Hair follicular keratinocyte (primary cell): ENCODE measurements at places on chromosomes 5 and 9. TPM values are rescaled to one million over a fixed set of nuclear protein-coding genes. Genes with fewer than 3 reads are reported as not detected.

LCNL1 gene
- total RNA-seq, result not detected in 2 replicates

SNCB gene
- 0.15 and 0.23 TPM in 2 replicates for total RNA-seq

PLEKHG4B gene
- total RNA-seq, result under 0.01 and 0.04 TPM in 2 replicates

EDIL3 gene
- total RNA-seq, result under 0.01 and 0.30 TPM in 2 replicates

PCDHGB7 gene
- total RNA-seq, result 1.3 and 2.3 TPM in 2 replicates

PCDHB8 gene
- not detected in 2 replicates for total RNA-seq

PSD2 gene
- 0.08 TPM in 1 of 2 replicates, not detected in the other for total RNA-seq

FBP2 gene
- not detected in 2 replicates for total RNA-seq

AFAP1L1 gene
- 10.5 and 14.4 TPM in 2 replicates for total RNA-seq

ASPN gene
- 0.08 TPM in 1 of 2 replicates, not detected in the other for total RNA-seq

ACOT12 gene
- not detected in 2 replicates for total RNA-seq

SPINK6 gene
- total RNA-seq, result 10.3 and 28.1 TPM in 2 replicates

CCDC187 gene
- not detected in 2 replicates for total RNA-seq

SPATA31E1 gene
- total RNA-seq, result not detected in 2 replicates

TPRN gene
- 4.9 and 6.7 TPM in 2 replicates for total RNA-seq

SH2D3C gene
- total RNA-seq, result 0.15 and 0.23 TPM in 2 replicates

ZNF618 gene
- total RNA-seq, result 4.8 and 6.1 TPM in 2 replicates

SPATA31A3 gene
- total RNA-seq, result not detected in 2 replicates

ANKRA2 gene
- total RNA-seq, result 10.8 and 14.9 TPM in 2 replicates
